ENCODE measurements at places on chromosomes 1 and 21. TPM values are rescaled to one million over a fixed set of nuclear protein-coding genes. Genes with fewer than 3 reads are reported as not detected.

DNA sequence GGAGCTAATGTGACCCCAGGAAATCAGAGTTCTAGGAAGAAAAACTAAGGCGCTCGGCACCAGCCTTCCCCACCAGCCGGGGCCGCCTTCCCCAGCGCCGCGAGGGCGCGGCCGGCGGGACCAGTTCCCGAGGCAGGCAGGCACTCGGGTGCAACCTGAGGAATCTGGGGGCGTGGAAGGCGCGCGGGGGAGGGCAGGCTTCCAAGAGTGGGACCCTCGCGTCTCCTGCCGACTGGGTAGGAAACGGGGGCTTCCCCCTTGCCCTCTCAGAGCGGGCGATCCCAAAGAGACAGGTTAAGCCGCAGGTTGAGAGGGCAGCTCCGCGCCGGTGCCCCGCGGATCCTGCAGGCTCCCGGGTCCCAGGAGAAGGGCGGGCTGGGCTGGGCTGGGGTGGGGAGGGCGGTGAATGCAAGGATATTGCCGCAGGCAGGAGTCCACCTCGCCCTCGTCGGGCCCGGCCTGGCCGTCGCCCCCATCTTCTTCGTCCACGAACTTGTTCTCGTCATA, 431 bp downstream of the ARPC5 start:
- DNase-seq: no peak

DNA sequence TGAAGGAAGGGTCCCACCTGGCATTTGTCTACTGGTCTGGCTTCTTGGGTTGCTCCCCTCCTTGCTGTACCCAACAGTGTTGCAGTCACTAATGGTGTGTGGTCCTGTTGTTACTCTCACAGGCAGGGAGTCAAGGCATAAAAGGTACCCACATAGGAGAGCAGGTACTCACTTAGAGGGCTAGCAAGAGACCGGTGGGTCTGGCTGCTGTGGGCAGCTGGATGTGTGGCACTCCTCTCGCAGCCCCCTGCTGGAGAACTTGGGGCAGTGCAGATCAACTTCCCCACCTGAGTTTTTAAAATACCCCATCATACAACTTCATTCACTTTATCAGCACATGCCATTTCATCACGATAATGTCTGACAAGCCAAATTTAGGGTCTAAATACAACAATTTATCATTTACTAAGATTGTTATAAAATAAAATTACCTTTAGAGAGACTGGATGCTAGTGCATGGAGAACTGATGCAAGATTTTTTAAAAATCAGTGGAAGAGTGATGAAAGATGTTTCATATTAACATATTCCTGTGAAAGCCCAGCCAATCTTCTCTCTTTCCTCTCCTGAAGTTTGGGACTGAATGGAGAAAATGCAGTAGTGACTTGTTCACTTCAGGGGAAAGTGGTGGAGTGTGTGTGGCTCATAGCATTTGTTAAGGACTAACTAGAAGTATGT, 42.8 kb downstream of the ACP6 start:
- DNase-seq: peak; percentile 43

ADGRB2 gene
- 6.6 TPM for polyA plus RNA-seq

DNA sequence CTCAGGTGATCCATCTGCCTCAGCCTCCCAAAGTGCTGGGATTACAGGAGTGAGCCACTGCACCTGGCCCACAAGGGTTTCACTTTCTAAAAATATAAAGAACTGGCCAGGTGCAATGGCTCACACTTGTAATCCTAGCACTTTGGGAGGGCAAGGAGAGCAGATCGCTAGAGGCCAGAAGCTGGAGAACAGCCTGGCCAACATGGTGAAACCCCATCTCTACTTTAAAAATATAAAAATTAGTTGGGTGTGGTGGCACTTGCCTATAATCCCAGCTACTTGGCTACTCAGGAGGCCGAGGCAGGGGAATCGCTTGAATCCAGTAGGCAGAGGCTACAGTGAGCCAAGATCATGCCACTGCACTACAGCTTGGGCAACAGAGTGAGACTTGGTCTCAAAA, 25.7 kb downstream of the MRPL39 start:
- no peak for DNase-seq

DNA sequence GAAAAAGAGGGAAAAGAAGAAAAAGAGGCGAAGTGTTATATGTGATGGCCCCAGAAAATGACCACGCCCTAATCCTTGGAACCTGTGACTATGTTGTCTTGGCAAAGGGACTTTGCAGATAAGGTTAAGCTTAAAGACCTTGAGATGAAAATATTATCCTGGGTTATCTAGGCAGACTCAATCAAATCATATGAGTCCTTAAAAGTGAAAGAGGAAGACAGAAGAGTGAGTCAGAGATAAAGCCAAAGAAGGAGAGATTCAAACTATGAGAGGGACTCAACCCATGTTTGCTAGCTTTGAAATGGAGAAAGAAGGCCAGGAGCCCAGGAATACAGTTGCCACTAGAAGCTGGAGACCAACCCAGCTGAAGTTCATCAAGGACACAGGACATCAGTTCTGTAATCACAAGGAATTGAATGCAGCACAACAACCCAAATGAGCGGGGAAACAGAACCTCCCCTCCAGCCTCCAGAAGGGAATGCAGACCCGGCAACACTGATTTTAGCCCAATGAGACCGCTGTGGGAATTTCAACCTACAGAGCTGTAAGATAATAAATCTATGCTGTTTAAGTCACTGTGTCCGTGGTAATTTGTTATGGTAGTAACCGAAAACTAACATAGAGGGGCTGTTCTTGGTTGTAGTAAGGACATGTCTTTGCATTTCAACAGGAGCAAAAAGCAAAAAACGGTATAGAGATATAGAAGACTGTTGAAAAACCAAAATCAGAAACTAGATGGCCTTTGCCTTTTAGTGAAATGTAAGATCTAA, 4.2 kb upstream of the RGS8 start:
- DNase-seq: no peak

LCK gene
- polyA plus RNA-seq: not detected

UBE2U gene
- polyA plus RNA-seq: not detected

DNA sequence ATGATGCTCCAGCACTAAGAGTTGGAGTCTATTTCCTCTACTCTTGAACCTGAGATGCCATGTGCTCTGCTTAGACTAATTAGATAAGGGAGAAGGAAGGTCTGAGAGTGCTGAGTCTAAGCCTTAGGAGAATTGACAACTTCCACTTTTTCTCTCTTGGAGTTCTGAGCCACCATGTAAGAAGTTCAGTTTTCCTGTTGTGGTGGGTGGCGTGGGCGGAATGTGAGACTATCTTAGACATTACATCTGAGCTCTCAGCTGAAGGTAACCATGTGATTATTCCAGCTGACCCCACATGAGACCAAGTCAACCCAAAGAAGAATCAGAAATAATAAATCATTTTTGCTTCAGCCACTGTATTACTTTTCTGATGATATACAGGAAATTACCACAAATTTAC, 404.5 kb upstream of the LRRC7 start:
- DNase-seq: no peak

GRCh38 chr21:34078915-34079314, 5.5 kb downstream of the MRPS6 start:
- no peak for DNase-seq

DNA sequence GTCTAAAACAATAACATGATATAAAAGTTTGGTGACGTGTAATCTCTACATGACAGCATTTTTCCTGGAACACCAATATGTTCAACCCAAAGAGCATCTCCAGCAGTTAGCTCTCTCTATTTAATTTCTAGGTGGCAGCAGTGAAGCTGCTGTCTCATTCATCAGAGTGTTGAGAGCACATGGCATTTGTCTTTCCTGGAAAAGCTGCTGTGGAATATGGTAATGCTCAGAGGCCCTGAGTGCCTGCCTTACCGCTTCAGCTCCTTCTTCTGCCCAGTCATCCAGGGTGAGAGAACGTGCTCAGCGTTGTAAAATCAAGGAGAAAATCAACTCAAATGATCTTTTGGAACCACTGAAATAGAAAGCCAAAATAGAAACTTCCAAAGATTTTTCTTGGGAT, 640.7 kb downstream of the ADGRL2 start:
- DNase-seq: no peak

CMPK1 gene
- 89.3 TPM for polyA plus RNA-seq

GRCh38 chr1:212754193-212754592, 37.4 kb downstream of the NSL1 start:
- no peak for DNase-seq

- peak; percentile 43 for DNase-seq
Observed at GRCh38 chr1:53381790-53382401, 54.0 kb upstream of the LRP8 start.

DNA sequence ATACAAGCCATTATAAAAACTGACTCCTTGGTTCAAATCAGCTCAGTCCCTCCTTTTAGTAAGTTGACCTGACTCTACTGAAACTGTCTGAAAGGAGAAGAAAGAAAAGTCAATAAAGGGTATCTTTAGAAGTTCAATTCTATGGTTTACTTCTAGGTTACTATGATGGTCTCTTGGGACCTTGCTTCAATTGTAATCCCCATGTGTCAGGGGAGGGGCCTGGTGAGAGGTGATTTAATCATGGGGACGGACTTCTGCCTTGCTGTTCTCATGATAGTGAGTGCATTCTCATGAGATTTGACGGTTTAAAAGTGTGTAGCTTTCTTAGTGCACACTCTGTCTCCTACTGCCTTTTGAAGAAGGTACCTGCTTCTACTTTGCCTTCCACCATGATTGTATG, 31.7 kb upstream of the FNBP1L start:
- no peak for DNase-seq

- no peak for DNase-seq
Observed at GRCh38 chr1:66278260-66279021, 255.5 kb upstream of the SGIP1 start.

VCAM1 gene
- 0.12 TPM for polyA plus RNA-seq

DNA sequence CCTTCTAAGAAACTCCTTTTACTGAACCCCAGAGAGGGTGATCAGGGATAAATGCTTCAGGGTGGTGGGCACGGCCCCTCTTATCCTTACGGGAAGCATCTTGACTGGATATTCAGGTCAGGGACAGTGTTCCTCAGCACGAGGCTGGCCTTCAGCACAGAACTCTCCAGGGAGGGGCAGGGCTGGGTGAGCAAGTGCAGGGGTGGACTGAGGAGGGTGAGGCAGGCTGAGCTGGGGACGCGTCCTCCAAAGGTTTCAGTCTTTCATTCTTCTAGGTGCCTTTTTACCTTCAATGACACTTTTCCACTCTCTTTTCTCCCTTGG, 52.3 kb downstream of the RASSF5 start:
- DNase-seq: no peak

- no peak for DNase-seq
Observed at GRCh38 chr1:198873696-198874230, 234.9 kb downstream of the PTPRC start.

LCE2C gene
- polyA plus RNA-seq: not detected

DNA sequence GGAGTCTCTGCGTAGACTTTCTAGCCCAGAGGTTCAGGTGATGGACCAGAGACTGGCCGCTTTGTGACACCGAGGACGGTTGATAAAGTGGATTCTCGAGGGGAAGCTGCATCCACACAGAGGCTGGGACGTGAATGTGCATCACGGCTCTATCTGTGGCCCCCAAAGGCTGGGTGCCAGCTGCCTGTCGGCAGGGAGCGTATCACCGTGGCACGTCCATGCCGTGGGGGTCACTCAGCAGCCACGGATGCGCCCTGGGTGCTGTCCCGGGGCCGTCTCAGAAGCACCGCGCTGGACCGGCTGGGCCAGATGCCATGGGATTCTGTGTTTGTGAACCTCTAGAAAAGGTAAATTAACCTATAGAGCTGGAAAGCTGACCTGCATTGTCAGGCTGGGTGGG, 57.2 kb upstream of the TRAPPC10 start:
- DNase-seq: no peak

- no peak for DNase-seq
Observed at GRCh38 chr1:67580691-67581403, 104.2 kb upstream of the GADD45A start.

SPATA1 gene
- polyA plus RNA-seq: 0.49 TPM

- DNase-seq: no peak
Observed at GRCh38 chr1:65940126-65940525, 147.4 kb downstream of the PDE4B start.

RUNX3 gene
- polyA plus RNA-seq: 3.2 TPM

HIVEP3 gene
- polyA plus RNA-seq: 2.1 TPM

- DNase-seq: no peak
Observed at GRCh38 chr1:168480997-168481396, 62.8 kb downstream of the XCL2 start.

Data from A549 (cell line).